ENCODE measurements at places on chromosomes 16 and 17. TPM values are rescaled to one million over a fixed set of nuclear protein-coding genes. Genes with fewer than 3 reads are reported as not detected.
A peak's percentile ranks its signal among the peaks of the same experiment; 100 is the strongest.

DNA sequence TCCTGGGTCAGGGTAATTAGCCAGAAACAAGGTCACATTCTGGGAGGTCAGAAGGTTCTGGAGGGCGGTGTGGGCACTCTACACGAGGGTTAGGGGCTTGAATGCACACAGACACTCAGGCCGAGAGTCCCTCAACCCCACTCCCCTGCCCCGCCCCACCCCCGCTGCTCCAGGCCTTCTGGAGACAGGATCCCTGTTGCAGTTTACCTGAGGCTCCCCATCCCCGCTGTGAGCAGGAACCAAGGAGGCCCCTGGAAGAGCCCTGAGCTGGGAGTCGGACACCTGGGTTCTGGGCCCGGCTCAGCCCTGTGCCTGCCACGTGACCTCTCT lies 4.4 kb upstream of the ACTG1 start:
- H3K27me3 ChIP-seq = no peaks in the 10 kb centered on the region
- peaks cover 33% of the 10 kb centered on the region for H3K4me1 ChIP-seq
- peak overlapping the region; percentile 72 for H3K4me3 ChIP-seq
- DNase-seq = no peak
- H3K27ac ChIP-seq = peak overlapping the region; percentile 100

TRAPPC1 gene
- 173 TPM for total RNA-seq

GRCh38 chr16:86519007-86519648 lies 8.8 kb downstream of the FOXF1 start:
- no peaks in the 10 kb centered on the region for H3K36me3 ChIP-seq
- DNase-seq = no peak
- no peak overlapping the region for H3K27ac ChIP-seq
- peaks cover 9% of the 10 kb centered on the region for H3K27me3 ChIP-seq
- H3K4me3 ChIP-seq = no peak overlapping the region

DNA sequence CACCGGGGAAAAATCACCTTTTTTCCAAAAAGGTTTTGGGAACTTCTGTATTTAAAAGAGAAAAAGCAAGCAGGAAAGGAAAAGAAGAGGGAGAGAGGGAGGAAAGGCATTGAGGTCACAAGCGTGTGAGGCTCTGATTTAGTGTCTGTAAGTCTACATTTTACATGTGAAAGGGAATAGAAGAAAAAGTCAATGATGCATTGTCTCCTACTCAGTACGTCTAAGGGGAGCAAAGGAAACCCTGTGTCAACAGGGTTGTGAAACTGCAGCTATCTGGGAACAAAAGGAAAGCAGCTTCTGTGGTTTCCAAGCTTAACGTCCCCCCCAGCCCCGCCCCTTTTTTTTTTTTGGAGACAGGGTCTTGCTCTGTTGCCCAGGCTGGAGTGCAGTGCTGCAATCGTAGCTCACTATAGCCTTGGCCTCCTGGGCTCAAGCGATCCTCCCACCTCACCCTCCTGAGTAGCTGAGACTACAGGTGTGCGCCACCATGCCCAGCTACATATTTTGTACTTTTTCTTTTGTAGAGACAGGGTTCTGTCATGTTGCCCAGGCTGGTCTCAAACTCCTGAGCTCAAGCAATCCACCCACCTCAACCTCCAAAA lies 1.8 kb upstream of the CDC42EP4 start:
- no peak overlapping the region for H3K27ac ChIP-seq

ASIC2 gene
- not detected for total RNA-seq

GRCh38 chr17:50672831-50673551 lies 34.7 kb downstream of the ANKRD40 start:
- no peaks in the 10 kb centered on the region for H3K36me3 ChIP-seq
- DNase-seq = no peak
- no peaks in the 10 kb centered on the region for H3K4me1 ChIP-seq
- H3K27me3 ChIP-seq = no peaks in the 10 kb centered on the region

DNA sequence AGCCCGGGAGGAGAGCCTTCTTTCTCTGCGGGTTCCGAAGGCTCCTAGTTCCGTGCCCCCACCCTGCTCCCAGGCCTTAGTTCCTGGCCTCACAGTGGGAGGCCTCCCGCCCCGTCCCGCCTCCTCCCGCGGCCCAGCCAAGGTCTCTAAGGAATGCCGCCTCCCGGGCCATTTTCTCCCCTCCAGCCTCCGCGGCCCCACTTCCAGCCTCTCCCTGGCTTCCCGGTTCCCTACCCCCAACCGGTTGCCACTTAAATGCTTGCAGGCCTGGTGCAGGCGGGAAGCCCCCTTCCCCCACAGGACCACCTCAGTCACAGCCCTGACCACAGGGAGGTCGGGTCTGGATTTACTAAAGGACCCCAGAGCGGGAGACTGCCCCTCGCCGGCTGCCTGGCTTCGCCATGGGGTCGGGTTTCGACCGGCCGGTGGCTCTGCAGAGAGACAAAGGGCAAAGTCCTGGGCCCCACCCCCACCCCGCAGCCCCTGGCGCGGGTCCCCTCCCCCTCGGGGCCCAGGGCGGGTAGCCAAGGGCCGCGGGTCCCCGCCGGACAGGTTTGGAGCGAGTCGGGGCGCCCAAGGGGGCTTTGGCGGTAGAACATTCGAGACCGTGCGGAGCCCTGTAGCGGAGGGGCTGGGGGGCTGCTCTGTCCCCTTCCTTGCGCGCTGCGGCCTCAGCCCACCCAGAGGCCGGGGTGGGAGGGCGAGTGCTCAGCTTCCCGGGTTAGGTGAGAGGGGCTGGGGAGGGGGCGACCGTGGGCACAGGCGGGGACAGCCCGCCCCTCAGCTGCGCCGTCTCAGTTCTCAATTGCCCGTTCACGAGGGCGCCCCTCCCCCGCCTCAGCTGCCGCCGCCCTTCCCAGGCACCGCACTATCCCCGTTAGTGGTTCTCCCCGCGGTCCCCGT lies 16.4 kb downstream of the IGF2BP1 start:
- DNase-seq = no peak
- no peaks in the 10 kb centered on the region for H3K4me1 ChIP-seq
- no peaks in the 10 kb centered on the region for H3K36me3 ChIP-seq
- no peak overlapping the region for H3K27ac ChIP-seq
- no peak overlapping the region for H3K4me3 ChIP-seq
- H3K27me3 ChIP-seq = peaks cover 1% of the 10 kb centered on the region

GRCh38 chr16:31043352-31043751 lies 10.0 kb downstream of the STX4 start:
- no peaks in the 10 kb centered on the region for H3K4me1 ChIP-seq
- peaks cover 1% of the 10 kb centered on the region for H3K36me3 ChIP-seq
- H3K27ac ChIP-seq = no peak overlapping the region
- no peak for DNase-seq
- no peak overlapping the region for H3K4me3 ChIP-seq
- no peaks in the 10 kb centered on the region for H3K27me3 ChIP-seq

CSH2 gene
- not detected for total RNA-seq

KCTD2 gene
- 16.8 TPM for total RNA-seq

TEKT3 gene
- total RNA-seq = not detected

GRCh38 chr17:76519048-76519966 lies 18.1 kb upstream of the RHBDF2 start:
- no peak for DNase-seq
- H3K27ac ChIP-seq = no peak overlapping the region
- H3K4me1 ChIP-seq = peaks cover 15% of the 10 kb centered on the region
- H3K27me3 ChIP-seq = no peaks in the 10 kb centered on the region

- no peak for DNase-seq
- no peak overlapping the region for H3K27ac ChIP-seq
- no peaks in the 10 kb centered on the region for H3K27me3 ChIP-seq
- no peaks in the 10 kb centered on the region for H3K36me3 ChIP-seq
- H3K4me1 ChIP-seq = peaks cover 8% of the 10 kb centered on the region
Observed at GRCh38 chr17:1173432-1174262, 6.1 kb downstream of the ABR start.

GRCh38 chr17:49414271-49414621 lies 436 bp downstream of the PHB1 start:
- no peaks in the 10 kb centered on the region for H3K27me3 ChIP-seq
- peak overlapping the region; percentile 62 for H3K27ac ChIP-seq
- H3K36me3 ChIP-seq = peaks cover 10% of the 10 kb centered on the region
- H3K4me3 ChIP-seq = peak overlapping the region; percentile 92

TBC1D3E gene
- total RNA-seq = not detected

DNA sequence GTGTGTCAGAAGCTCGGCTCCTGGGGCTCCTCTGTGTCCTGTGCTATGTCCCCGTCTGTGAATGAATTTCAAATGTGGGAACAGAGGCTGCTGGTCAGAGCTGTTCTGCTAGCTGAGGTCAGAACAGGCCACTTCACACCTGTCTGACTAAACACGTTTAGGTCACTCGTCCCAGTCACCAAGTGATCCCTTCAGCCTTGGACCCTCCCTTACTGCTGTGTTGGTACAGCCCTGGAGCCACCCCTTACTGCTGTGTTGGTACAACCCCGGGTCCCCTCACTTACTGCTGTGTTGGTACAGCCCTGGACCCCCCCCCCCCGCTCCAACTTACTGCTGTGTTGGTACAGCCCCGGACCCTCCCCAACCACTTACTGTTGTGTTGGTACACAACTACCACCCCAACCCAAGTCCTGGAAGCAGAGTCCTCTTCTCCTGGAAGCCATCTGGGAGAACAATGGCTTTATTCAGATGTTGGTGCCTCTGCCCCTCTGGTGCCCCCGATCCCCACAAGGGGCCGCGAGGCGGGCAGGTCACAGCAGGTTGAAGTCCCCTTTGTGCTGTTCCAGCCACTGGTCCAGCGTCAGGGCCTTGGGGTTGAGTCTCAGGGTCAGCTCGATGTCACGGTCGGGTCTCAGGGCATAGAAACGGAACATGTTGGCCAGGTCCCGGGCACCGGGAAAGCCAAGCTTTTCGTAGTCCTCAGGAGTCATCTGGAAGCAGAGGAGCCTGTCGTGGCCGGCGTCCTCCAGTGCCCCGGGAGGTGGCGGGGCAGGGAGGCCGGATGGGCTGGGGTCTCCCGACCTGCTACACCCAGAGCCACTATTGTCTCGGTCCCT lies 13.0 kb downstream of the NMRAL1 start:
- no peak for DNase-seq
- peaks cover 14% of the 10 kb centered on the region for H3K36me3 ChIP-seq
- H3K27ac ChIP-seq = no peak overlapping the region
- no peaks in the 10 kb centered on the region for H3K27me3 ChIP-seq

DPEP2 gene
- 2.7 TPM for total RNA-seq

- H3K27ac ChIP-seq = no peak overlapping the region
- H3K4me3 ChIP-seq = no peak overlapping the region
- H3K36me3 ChIP-seq = no peaks in the 10 kb centered on the region
- H3K27me3 ChIP-seq = no peaks in the 10 kb centered on the region
- no peak for DNase-seq
Observed at GRCh38 chr16:87658564-87659225, 56.4 kb downstream of the JPH3 start.

TBC1D3G gene
- total RNA-seq = not detected

- no peak overlapping the region for H3K27ac ChIP-seq
- no peak overlapping the region for H3K4me3 ChIP-seq
- H3K27me3 ChIP-seq = no peaks in the 10 kb centered on the region
- DNase-seq = no peak
Observed at GRCh38 chr17:10226930-10227695, 28.7 kb upstream of the GAS7 start.

GUCY2D gene
- total RNA-seq = not detected

DNA sequence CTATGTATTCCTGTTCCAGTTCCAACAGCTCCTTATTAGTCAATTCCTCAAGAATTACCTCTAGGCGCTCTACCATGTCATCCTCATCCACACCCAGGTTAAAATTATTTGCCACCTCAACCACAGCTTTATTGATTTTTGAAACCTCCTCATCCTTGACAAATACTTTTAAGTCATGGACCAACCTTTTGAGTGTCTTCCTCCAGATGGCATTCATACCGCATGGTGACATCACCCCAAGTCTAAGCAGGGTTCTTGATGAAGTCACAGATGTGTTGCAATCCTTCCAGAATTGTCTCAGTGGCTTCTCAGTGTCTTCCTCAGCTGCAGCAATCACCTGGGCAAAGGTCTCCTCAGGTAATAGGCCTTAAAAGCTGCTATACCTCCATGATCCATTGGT lies 40.1 kb downstream of the BCL7C start:
- no peaks in the 10 kb centered on the region for H3K4me1 ChIP-seq
- no peak for DNase-seq
- no peak overlapping the region for H3K4me3 ChIP-seq
- H3K27me3 ChIP-seq = no peaks in the 10 kb centered on the region
- no peaks in the 10 kb centered on the region for H3K36me3 ChIP-seq
- H3K27ac ChIP-seq = no peak overlapping the region

DNA sequence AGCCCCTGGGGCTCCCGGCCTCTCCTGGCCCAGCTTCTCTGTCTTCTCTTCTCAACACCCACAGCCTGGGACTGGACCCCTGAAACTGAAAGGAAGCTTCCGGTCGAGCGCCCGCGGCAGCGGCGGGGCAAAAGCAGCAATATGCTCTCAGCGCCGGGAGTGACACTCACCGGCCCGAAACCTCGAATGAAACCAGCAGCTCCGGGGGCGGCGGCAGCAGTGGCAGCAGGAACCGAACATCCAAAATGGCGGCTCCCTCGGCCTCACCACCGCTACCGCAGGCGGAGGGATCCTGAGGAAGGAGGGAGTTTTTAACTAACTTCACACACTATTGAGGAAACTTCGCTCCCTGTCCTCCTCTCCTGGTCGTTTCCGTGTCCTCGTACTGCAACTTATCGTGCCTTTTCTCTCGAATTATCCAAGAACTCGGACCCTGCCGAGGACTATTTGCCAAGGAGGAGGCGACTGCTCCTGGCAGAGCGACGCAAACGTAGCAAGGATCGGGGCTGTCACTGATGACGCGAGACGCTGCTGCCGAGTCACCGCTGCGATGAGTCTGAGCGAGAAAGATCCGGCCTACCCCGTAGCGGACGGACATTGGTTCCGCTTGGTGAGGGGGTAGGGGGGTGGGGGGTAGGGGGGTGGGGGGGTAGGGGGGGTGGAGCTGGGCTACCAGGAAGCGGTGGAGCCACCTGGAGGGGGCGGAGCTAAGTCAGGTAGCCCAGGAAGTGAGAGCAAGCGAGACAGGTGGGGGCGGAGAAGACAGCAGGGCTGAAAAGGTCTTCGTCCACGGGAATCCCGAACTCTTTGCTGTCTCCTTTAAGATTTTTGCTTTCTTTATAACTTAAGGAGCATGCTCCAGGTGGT lies at the start of gene AP1G1:
TSS of gene AP1G1 (minus strand) at position 242 of the 867 bp plus-strand sequence. CDS start 19,355 bp downstream, outside the sequence.
- DNase-seq = peak; percentile 96
- H3K27me3 ChIP-seq = no peaks in the 10 kb centered on the region
- peaks cover 8% of the 10 kb centered on the region for H3K4me1 ChIP-seq
- H3K36me3 ChIP-seq = no peaks in the 10 kb centered on the region
- H3K4me3 ChIP-seq = peak within 1 kb of the TSS; percentile 93
- peak within 1 kb of the TSS; percentile 100 for H3K27ac ChIP-seq

DNA sequence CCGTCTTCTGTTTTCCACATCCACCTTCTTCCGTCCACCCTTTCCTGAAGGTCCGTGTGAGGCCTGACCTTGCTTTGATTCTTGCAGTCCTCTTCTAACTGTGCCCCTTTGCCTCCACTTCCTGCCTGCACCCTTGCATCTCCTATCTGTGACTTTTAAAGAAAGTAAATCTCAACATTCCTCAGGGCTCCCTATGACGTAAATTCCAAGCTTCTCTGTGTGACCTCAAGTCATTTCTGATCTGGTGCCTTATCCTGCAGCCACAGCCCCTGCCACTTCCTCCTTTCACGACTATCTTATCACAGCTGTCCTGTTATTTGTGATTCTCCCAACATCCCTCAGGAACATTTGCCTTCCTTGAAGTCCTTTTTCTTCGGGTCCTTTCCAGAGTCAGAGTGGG lies 520.5 kb downstream of the CDH13 start:
- no peaks in the 10 kb centered on the region for H3K27me3 ChIP-seq
- H3K27ac ChIP-seq = no peak overlapping the region
- no peak overlapping the region for H3K4me3 ChIP-seq
- no peak for DNase-seq
- no peaks in the 10 kb centered on the region for H3K36me3 ChIP-seq
- H3K4me1 ChIP-seq = no peaks in the 10 kb centered on the region

PHKG2 gene
- 38.0 TPM for total RNA-seq

GRCh38 chr16:47136099-47136842 lies 7.5 kb downstream of the NETO2 start:
- H3K4me1 ChIP-seq = peaks cover 10% of the 10 kb centered on the region
- no peaks in the 10 kb centered on the region for H3K27me3 ChIP-seq

SLC5A11 gene
- total RNA-seq = not detected

Measured in GM12878 (cell line).